ENCODE measurements at places on chromosomes 1 and 21. TPM values are rescaled to one million over a fixed set of nuclear protein-coding genes. Genes with fewer than 3 reads are reported as not detected.

The NR1I3 gene
- total RNA-seq = not detected

The FLG2 gene
- total RNA-seq = not detected

The TEKT2 gene
- not detected for total RNA-seq

The LORICRIN gene
- total RNA-seq = not detected

The OR2T35 gene
- not detected for total RNA-seq

The CYP4B1 gene
- total RNA-seq = not detected

The LRRC8C gene
- total RNA-seq = 1.4 TPM

DNA sequence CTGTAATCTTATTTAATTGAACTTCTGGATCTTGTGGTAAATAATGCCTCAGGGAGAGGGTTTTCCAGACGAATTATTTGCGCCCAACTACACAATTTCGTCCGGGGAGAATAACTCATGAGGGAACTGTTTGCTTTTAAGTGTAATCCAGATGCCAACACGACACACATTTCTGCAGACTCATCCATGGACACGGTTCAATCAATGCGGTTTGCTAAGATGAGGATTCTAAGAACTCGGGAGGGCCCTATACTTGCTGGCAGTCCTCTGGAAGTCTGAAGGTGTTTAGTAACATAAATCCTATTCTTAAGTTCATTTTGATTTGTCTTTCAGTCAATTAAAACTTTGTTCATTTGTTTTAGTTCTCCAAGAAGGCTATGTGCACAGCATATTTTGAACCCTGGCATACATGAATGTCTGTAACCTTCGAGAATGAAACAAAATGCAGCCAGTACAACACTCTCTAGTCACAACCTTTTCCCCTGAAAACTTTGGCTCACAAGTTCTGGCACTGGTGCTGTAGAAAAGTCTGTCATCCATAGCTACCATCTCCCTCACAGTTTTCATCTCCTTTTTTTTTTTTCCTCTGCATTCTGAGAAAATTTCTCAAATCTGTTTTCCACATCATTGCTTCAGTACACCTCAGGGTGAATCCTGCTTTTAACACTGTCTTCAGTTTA, 38.8 kb downstream of the DIPK1A start:
- peak; percentile 61 for DNase-seq

- DNase-seq = no peak
Measured at GRCh38 chr1:45059829-45060228, 47.8 kb downstream of the UROD start.

- DNase-seq = no peak
Measured at GRCh38 chr1:166153525-166154314, 13.1 kb downstream of the FAM78B start.

DNA sequence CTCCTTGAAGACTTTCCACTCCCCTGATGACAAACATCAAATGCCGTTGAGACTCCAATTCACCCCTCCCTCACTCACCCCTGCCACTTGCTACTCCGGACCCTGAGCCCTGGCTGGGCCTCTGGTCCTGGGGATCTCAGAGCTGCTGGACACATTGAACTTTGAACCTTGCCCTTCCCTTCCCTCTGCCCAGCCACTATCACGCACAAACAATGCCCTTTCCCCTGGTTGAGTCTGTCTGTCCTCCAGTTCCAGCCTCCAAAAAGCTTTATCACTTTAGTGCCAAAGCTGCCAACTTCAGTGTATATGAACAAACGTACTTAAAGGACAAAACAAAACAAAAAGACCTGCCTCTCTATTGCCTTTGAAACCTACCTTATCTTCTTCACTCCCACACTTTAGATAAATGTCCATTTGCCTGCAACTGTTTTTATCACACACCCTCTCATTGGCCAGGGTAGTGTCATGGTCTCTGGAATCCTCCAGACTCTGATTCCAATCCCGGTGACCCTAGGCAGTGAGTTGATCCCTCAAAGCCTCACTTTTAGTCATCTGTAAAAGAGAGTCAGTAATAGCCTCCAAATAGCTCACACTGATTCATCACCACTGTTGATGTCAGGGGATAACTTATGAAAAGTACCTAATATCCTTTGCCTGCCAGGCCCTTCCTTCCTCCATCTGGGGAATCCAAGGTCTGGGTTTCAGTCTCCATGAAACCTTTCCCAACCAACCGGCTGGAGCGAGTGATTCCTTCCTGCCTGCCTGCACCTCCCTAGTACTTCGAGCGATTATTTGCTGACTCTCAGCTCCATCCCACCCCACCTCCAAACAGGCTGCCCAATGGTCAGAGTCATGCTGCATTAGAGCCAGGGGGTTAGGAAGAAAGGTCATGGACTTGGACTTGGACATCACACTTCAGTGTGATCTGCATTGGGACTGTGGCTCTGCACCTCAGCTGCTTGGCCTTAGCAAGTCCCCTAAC, 15.9 kb upstream of the SPOCD1 start:
- DNase-seq = no peak

- no peak for DNase-seq
Measured at GRCh38 chr1:38127428-38127827, 80.8 kb upstream of the POU3F1 start.

DNA sequence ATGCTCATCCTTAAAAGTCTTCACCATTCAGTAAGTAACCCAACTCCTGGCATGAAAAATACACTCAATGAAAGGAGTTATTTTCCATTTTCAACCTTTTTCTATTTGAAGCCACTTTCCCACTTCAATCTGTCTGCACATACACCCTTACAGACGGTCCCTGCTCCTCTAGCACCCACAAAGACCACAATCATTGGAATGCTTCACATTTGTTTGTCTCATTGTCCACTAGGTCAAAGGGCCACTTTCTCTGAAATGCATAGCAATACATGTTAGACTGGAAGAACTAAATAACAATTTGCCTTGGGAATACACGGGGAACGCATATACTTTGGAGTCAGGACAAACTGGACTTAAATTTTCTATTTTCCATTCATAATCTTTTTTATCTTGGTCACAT, 487.1 kb upstream of the C1orf87 start:
- DNase-seq = no peak

GRCh38 chr21:31447505-31447904, 103.4 kb upstream of the TIAM1 start:
- DNase-seq = no peak

- DNase-seq = no peak
Measured at GRCh38 chr1:243827206-243827605, 22.8 kb downstream of the AKT3 start.

DNA sequence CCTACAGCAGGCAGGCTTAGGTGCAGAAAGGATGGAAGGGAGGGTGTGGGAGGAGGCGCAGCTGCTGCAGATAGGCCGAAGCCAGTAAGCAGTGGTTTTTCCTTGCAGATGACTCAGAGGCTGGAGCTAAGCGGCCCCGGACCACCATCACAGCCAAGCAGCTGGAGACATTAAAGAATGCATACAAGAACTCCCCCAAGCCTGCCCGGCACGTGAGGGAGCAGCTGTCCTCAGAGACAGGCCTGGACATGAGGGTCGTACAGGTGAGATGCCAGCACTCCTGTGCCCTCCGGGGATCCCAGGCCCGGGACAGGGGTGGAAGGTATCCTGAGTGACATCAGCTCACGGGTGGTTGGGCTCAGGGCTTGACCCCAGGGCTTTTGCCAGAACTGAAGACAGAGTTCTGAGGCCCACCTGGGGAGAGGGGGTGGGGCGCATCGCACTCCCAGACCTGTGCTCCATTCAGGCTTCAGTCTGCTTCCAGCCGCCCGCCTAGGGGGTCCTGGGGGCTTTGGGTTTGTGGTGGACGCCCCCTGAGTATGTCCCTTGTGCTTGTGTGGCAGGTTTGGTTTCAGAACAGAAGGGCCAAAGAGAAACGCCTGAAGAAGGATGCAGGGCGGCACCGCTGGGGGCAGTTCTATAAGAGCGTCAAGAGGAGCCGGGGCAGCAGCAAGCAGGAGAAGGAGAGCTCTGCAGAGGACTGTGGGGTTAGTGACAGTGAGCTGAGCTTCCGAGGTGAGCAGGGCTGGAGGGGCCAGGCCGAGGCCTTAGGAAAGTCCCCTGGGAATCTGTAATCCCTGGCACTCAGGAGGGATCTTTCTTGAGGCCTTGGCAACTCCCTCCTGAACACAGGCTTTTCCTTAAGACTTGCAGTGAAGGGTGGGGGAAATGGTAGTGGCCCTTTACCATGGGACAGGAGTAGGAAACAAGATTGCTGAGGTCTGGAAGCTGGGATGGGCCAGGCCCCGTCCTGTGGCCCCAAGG, 41.5 kb downstream of the LHX4 start:
- no peak for DNase-seq

- no peak for DNase-seq
Measured at GRCh38 chr1:221782477-221782876, 40.6 kb upstream of the DUSP10 start.

DNA sequence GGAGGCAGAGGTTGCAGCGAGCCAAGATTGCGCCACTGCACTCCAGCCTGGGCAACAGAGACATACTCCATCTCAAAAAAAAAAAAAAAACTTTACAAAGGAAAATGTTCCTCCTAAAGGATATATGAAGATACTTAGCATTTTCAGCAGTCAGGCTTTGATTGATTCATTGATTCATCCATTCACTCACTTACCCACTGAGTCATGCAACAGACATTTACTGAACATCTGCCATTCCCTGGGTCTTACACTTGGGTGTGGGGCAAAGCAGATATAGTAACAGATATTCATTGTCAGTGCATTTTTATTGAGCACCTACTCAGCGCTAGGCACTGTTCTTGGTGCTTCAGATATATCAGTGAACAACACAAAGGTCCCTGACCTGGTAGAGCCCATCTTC, 5.6 kb upstream of the LACTBL1 start:
- no peak for DNase-seq

- DNase-seq = no peak
Measured at GRCh38 chr1:208090388-208091301, 153.5 kb downstream of the PLXNA2 start.

DNA sequence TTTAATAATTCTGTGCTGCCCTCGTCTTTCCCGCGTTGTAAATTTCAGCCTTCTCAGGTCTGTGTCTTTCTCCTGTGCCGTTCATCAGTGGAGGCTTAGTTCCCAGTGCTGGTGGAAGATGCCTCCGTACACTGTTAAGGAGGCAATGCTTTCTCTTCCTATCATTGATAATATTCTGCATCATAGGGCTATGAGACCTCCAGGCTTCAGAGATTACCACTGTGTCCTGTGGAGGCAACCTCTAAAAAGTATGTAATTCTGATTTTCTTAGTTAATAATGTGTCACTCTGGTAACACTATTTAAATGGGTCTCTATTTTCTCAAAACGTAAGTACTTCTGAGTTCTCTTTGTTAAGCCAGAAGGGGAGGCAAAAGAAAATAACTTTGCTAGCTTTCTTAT, 538.3 kb downstream of the SMYD3 start:
- no peak for DNase-seq

DNA sequence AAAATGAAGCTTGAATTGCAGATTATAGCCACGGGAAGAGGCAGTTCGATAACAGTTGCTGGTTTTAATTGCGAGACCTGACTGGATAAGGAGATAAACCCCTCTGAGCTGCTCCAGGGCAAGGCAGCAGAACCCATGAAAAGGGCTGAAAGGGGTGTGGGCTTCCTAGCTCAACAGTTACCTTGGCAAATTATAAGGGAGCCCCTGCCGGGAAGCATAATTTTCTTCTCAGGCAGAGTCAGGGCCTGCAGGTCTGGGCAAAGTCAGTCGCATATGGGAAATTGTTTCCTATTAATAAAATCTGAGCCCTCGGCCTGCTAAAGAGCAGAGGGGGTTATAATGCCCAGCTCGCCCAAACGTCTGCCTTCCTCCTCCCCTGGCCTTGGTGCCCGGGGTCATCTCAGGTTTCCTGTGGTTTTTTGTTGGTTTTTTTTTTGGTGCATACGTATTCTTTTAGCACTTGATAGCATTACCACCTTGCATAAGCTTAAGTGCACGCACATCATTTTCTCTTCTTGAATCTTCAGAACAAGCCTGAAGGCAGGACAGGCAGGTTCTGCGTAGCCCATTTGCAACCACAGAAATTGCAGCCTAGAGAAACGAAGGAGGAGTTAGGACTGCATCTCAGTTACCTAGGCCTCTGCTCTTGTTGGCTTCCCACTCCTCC, 33.9 kb upstream of the SELENON start:
- no peak for DNase-seq

GRCh38 chr1:153355445-153356071, 2.1 kb upstream of the S100A9 start:
- DNase-seq = peak; percentile 16

GRCh38 chr1:58791106-58791505, 7.3 kb upstream of the JUN start:
- DNase-seq = no peak
